ENCODE measurements at places on chromosomes 6 and 20.

GRCh38 chr20:7426890-7427496 lies 513.3 kb downstream of the HAO1 start:
- no peak for DNase-seq

DNA sequence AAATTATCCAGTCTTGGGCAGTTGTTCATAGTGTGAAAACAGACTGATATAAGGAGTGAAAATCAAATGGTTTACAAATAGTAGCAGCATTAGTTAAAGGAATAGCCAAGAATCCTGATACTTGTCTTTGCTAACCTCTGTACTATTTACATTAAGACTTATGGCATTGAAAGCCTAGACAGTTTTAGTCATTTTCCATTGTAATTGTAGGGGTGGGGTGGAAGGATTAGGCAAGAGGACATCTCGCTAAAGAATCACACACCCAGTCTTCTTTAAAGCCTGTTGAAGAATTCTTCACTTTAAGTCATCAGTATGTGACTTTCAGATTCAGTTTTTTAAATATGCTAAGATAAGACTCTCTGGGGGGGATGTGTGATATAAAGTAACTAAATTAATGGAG lies 207.5 kb upstream of the PHACTR1 start:
- DNase-seq = no peak

DNA sequence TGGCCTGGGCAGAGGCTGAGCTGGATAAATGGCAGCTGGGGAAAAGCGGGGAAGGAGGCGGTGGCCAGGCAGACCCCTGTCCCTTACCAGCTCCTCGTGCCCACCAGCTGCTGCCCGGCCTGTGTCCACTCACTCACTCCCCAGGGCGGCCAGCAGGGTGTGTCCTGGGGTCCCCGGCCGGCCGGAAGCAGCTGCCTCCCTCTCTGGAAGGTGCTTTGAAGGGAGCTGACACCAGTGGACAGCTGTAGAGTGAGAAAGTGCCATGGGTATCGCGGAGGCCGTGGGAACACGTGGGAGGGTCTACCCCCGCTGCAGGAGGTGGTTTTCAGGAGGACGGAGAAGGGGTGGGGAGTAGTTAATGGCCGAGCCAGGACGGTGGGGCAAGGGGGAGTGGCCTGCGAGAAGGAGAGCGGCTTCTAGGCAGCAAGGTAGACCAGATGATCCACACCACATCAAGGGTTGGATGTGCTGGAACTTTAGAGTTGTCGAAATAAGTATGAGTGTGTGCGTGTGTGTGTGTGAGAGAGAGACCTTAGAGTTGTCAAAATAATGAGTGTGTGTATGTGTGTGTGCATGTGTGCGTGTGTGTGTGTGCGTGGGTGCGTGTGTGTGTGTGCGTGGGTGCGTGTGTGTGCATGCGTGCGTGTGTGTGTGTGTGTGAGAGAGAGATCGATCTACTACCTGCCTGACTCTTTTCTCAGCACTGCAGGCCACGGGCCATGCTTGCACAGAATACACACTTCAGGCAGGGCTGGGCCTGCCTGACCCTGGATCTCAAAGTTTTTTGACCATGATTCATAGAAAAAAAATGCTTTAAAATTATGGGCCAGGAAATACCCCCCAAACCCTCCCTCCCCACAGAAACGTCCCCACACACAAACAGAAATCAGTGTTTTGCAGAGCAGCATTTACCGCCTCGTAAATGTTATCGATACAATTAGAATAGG lies 43.9 kb downstream of the CDH4 start:
- peak; percentile 18 for DNase-seq

DNA sequence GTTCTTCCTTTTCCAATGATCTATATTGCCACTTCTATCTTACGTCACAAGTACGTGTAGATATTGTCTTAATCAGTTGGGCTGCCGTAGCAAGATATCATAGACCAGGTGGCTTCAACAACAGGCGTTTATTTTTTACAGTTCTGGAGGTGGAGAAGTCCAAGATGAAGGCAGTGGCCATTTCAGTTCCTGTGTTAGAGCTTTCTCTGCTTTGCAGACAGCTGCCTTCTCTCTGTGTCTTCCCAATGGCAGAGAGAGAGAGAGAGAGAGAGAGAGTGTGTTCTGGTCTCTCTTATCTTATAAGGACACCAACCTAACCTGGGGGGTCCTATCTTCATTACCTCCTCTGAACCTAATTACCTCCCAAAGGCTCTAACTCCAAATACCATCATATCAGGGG lies 8.3 kb downstream of the HSF2 start:
- no peak for DNase-seq

- DNase-seq = peak; percentile 79
Observed at GRCh38 chr6:48765352-48765961, 654.5 kb upstream of the PTCHD4 start.

DNA sequence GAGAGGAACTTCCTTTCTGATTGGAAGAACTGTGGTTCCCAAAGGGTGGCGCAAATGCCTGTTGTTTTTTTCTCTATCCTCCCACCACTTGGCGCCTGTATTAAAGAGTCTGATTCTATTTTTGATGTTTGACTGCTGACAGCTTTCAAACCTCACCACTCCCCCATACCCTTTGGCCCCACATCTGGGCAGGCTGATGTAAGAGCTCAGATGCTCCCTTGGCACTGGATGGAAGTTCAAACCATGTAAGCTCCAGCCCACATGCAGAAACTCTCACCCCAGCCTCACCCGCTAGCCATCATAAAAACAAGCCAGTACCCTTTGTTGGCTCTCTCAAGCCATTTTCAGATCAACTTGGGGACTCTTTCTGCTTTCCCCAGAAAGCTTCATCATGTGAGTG lies 20.0 kb upstream of the TMEM14A start:
- no peak for DNase-seq

DNA sequence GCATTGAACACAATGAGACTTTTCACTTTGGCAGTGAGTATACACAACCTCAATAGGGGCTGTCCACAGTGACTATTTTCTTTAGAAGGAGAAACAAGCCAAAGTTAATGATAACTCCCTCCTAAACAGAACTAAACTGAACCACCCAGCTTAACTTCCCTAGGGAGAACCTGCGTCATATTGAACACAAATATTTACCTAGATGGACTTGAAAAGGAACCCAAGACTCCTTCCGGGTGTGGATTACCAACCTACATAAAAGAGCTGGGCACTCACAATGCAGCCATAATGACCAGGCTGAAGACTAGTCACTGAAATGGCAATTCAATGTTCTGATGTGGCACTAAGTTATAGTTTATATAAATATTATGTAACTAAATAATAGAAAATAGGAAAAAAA lies 160.6 kb downstream of the IBTK start:
- no peak for DNase-seq

DNA sequence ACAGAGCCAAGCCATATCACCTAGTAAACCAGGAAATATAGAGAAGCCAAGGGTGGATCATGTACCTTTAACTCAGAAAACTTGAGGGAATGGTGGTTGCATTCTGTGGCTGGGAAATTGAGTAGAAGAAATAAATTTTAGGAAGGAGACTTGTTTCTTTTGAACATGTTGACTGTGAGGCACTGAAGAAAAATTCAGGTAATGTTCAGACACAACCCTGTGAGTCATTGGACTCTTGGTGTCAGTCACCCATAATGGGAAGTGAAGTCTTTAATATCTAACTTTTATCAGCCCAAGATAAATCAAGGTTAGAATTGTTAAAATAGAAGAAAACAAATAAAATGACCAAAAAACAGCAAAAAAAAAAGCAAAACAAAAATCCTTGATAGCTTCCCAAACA lies 98.8 kb upstream of the GRIK2 start:
- no peak for DNase-seq

DNA sequence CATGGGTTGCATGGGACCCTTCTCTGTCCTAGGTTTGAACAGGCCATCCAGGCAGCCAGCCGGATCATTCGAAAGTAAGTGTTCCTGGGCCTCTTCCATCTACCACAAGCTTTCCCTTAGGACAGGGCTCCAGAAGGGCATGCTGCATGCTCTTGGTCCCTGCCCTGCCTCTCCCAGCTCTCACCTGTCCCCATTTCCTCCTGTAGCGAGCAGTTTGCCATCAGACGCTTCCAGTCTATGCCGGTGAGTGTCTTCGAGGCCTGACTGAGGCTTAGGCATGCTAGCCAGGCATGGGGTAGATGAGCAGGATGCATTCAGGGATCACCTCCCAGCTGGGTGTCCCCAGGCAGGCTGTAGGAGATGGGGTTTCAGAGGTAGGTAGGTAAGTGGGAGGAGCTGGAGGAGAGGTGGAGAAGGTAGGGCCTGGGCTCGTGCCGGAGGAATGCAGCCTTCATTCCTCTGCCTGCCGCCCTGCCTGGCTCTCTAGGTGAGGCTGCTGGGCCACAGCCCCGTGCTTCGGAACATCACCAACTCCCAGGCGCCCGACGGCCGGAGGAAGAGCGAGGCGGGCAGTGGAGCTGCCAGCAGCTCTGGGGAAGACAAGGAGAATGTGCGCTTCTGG lies 4.3 kb downstream of the CDC25B start:
- DNase-seq = no peak
